ENCODE measurements at places on chromosomes 3 and 15. TPM values are rescaled to one million over a fixed set of nuclear protein-coding genes. Genes with fewer than 3 reads are reported as not detected.
A peak's percentile ranks its signal among the peaks of the same experiment; 100 is the strongest.

DNA sequence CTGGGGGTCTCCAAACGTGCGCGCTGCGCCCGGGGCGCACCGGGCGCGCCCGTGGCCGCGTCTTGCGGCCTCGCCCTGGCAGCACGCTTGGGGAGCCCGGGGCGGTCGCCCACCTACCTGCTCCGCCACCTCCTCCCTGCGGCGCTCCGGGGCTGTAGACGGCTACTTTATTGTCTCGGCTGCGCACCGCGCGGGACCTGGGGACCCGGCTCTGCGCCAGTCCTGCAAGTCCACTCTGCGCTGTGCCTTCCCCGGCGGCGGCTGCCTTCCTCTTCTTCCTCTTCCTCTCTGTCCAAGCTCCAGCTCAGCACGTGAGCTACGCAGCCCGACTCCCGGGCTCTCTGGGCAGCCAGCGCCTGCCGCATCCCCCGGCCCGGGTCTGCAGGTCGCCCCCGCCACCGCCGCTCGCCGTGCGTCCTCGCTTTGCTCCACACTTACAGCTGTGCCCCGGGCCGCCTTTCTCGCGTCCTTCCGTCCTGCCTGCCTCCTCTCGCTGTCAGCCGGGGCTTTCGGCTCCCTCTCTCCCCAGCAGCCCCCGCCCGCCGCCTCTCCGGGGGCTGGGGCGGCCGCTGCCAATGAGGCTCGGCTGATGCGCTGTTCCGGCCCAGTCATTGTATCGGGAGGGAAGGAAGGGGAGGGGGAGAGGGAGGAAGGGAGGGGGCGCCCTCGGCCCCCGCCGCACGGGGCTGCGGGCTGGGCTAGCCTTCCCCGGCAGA is 156.4 kb upstream of the FRMD4B start:
- H3K4me1 ChIP-seq: peaks cover 5% of the 10 kb centered on the region
- H3K36me3 ChIP-seq: no peaks in the 10 kb centered on the region
- peak overlapping the region; percentile 49 for H3K4me3 ChIP-seq
- H3K27ac ChIP-seq: no peak overlapping the region

Gene SLC7A14
- 0.31 TPM for total RNA-seq

Gene GOLGA6L7
- 4.3 TPM for total RNA-seq

- DNase-seq: peak; percentile 37
- H3K36me3 ChIP-seq: no peaks in the 10 kb centered on the region
- no peak overlapping the region for H3K4me3 ChIP-seq
- no peaks in the 10 kb centered on the region for H3K27me3 ChIP-seq
Observed at GRCh38 chr3:133943639-133944141, 48.0 kb upstream of the RAB6B start.

DNA sequence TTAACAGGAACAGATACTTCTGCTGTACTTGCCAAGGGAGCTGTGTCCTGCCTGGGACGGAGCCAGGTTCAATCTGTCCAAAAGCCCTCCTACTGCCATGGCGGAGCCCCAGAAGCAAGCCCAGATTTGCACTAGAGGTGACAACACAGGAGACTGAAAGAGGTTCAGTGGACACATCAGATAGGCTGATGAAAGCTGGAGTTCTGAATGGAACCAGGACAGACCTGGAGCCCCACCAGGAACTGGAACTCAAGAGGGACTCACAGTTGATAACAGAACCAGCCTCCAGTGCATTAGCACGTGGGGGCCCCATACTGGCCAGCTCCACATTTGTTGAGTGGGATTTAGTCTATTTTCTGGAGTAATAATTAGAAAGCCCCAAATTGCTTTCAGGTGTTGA is 315.5 kb downstream of the ARRDC4 start:
- H3K4me3 ChIP-seq: no peak overlapping the region
- H3K36me3 ChIP-seq: no peaks in the 10 kb centered on the region
- H3K4me1 ChIP-seq: no peaks in the 10 kb centered on the region
- DNase-seq: no peak
- H3K27ac ChIP-seq: no peak overlapping the region

DNA sequence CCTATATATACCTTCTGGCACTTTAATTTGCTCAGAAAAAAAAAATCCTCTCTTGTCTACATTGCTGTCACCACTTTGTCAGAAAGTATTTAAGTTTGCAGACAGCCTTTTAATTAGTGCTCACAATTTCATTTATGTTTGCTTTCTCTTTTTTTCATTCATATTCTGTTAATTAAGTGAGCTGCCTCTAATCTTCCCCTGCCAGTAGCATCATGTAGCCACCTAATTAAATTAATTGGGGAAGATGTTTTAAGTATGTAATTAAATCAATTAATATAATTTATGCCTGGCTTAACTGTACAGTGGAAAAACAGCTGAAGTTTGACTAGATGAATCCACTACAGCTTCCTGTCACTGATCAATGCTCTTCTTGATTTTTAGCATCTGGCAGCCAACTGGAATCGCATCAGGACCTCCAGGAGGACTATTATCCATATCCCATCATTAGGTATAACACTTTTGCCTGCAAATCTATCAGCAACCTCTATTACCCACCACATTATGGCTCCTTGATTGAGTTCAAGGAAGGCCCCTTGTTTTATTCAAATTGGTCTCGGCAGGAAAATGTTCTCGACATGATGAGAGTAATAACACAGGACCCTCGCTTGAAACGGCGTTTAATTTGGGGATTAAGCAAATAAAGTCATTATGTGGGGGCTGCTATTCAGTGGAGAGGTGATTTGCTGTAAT is 118.5 kb downstream of the IQCH start:
- H3K4me1 ChIP-seq: no peaks in the 10 kb centered on the region
- no peaks in the 10 kb centered on the region for H3K36me3 ChIP-seq
- H3K4me3 ChIP-seq: no peak overlapping the region
- H3K27ac ChIP-seq: no peak overlapping the region

GRCh38 chr3:66705076-66705475 is 204.3 kb upstream of the LRIG1 start:
- H3K4me1 ChIP-seq: no peaks in the 10 kb centered on the region
- H3K4me3 ChIP-seq: no peak overlapping the region

GRCh38 chr15:52466134-52466701 is 62.5 kb downstream of the MYO5A start:
- no peaks in the 10 kb centered on the region for H3K27me3 ChIP-seq

DNA sequence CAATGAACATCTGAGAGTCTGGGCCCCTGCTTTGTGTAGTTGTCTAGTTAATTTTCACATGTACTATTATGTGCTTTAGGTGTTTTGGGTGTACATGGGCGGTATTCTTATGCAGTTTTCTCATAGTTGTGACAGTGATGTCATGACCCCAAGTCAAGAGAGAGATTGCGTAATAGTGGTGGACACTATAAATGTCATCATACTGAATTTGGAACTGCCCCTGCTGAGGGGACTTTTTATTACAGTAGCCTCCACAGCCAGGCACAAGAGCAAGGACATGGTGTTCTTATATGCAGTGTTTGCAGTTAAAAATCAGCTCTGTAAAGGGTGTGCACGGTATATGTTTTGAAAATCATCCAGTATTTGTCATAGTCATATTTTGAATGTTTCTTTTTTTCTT is 29.5 kb downstream of the ABHD2 start:
- H3K4me3 ChIP-seq: no peak overlapping the region
- no peaks in the 10 kb centered on the region for H3K27me3 ChIP-seq
- no peak overlapping the region for H3K27ac ChIP-seq
- no peaks in the 10 kb centered on the region for H3K36me3 ChIP-seq
- DNase-seq: no peak
- peaks cover 4% of the 10 kb centered on the region for H3K4me1 ChIP-seq

- no peak overlapping the region for H3K4me3 ChIP-seq
- no peaks in the 10 kb centered on the region for H3K36me3 ChIP-seq
- H3K27me3 ChIP-seq: no peaks in the 10 kb centered on the region
- H3K4me1 ChIP-seq: no peaks in the 10 kb centered on the region
- DNase-seq: no peak
Observed at GRCh38 chr15:79265167-79265566, 17.4 kb upstream of the ANKRD34C start.

Gene ADAMTS9
- 8.1 TPM for total RNA-seq

GRCh38 chr3:66407611-66408218 is 93.1 kb downstream of the LRIG1 start:
- peaks cover 7% of the 10 kb centered on the region for H3K4me1 ChIP-seq
- H3K27ac ChIP-seq: no peak overlapping the region
- no peaks in the 10 kb centered on the region for H3K27me3 ChIP-seq
- DNase-seq: peak; percentile 80
- no peaks in the 10 kb centered on the region for H3K36me3 ChIP-seq

DNA sequence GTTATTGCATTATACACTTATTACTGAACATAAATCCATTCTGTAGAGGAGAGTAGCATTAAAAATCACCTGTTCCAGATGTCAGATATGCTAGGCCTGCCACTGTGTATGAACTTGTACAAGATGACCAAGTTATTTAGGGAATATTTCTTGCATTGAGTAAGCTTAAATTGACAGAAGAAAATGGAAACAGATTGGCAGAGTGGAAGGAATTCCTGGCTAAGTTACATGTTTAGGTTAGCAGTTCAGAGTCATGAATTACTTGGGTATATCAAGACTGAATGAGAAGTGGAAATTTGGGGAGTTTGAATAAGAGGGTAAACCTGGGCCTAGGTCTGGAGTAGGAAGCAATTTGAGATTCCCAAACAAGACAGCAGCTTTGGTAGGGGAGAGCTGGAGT is 44.6 kb downstream of the ARHGAP31 start:
- H3K4me1 ChIP-seq: peaks cover 5% of the 10 kb centered on the region
- H3K27me3 ChIP-seq: no peaks in the 10 kb centered on the region
- no peak overlapping the region for H3K27ac ChIP-seq

GRCh38 chr3:141360888-141361598 is 7.3 kb upstream of the ZBTB38 start:
- no peaks in the 10 kb centered on the region for H3K36me3 ChIP-seq
- peak overlapping the region; percentile 28 for H3K27ac ChIP-seq
- peaks cover 2% of the 10 kb centered on the region for H3K4me1 ChIP-seq
- no peaks in the 10 kb centered on the region for H3K27me3 ChIP-seq
- H3K4me3 ChIP-seq: no peak overlapping the region

DNA sequence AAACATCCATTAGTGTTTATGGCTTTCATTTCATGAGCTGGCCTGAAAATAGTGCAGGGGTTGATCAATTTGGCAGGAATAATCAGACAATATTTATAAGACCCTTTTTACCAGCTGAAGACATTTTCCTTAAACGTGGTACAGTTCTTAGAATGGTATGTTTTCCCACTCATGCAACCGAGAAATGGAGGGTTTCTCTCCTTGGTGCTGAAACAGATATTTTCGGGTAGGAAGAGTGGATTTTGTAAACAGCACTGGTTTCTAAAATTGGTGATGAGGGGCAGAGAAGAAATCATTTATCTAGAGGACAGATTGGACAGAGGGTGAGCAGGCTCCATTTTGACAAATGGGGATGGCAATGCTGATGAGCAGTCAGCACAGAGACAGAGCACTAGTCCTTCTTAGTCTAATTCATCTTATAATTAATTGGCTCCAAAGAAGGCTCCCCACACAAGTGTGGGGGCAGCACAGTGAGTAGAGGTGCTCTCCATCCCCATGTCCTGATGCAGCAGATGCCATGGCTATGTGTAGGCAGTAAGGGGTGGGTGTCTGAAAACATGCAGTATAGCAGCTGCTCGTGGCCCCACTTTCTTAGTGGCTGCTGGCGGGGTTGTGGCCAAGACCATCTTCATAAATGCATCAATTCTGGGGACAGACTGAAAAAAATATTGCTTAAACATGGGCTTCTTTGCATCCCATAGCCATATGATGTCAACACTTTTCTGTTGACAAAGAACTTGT is 18.1 kb upstream of the SLC7A14 start:
- no peaks in the 10 kb centered on the region for H3K4me1 ChIP-seq
- H3K4me3 ChIP-seq: no peak overlapping the region
- H3K27me3 ChIP-seq: no peaks in the 10 kb centered on the region
- H3K27ac ChIP-seq: no peak overlapping the region
- no peak for DNase-seq

Gene P2RY14
- 0.50 TPM for total RNA-seq

DNA sequence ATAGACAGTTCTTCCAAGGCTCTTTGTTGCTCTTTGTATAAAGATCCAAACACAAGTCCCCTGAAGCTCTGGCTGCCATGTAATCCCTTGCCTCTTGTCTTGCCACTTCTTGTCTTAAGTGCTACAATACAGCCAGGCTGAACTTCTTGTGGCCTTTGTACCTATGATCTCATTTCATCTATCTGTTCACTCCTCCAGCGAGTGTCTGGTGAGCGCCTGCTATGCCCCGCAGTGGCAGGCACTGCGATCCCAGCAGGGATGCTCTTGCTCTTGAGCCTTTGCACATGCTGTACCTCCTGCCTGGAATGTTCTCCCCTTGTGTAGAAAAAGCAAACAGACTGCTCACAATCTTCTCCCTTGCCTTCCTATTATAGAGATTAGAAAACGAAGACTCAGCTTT is 81.9 kb upstream of the ADPGK start:
- no peak overlapping the region for H3K27ac ChIP-seq
- no peak overlapping the region for H3K4me3 ChIP-seq
- no peaks in the 10 kb centered on the region for H3K27me3 ChIP-seq
- DNase-seq: no peak
- H3K4me1 ChIP-seq: peaks cover 9% of the 10 kb centered on the region
- H3K36me3 ChIP-seq: no peaks in the 10 kb centered on the region

DNA sequence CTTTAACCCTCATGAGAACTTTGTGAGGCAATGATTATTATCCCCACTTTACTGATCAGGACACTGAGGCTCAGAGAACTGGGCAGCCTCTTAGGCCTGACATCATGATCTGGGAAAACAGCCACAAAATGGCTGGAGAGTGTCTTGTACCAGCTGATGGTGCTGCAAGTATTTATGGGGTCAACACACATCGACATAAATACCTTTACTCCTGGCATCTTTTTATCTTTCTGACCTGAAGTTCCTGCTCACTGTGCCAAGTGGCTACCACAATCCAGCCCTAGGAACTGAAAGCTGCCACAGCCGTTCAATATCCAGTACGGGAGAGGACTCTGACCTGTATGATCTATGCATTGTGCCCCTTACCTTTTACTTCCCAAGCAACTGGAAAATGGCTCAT is 29.2 kb upstream of the MUC13 start:
- no peak for DNase-seq
- no peaks in the 10 kb centered on the region for H3K4me1 ChIP-seq
- no peak overlapping the region for H3K4me3 ChIP-seq
- no peaks in the 10 kb centered on the region for H3K27me3 ChIP-seq
- no peaks in the 10 kb centered on the region for H3K36me3 ChIP-seq

- H3K27ac ChIP-seq: no peak overlapping the region
- H3K36me3 ChIP-seq: no peaks in the 10 kb centered on the region
- H3K27me3 ChIP-seq: no peaks in the 10 kb centered on the region
- H3K4me1 ChIP-seq: no peaks in the 10 kb centered on the region
- DNase-seq: no peak
- no peak overlapping the region for H3K4me3 ChIP-seq
Observed at GRCh38 chr3:187944390-187945179, 199.3 kb upstream of the BCL6 start.

- no peaks in the 10 kb centered on the region for H3K36me3 ChIP-seq
- peaks cover 78% of the 10 kb centered on the region for H3K4me1 ChIP-seq
- DNase-seq: no peak
- peak overlapping the region; percentile 81 for H3K27ac ChIP-seq
- no peaks in the 10 kb centered on the region for H3K27me3 ChIP-seq
- no peak overlapping the region for H3K4me3 ChIP-seq
Observed at GRCh38 chr3:123634149-123635051, 49.5 kb upstream of the HACD2 start.

GRCh38 chr3:134869153-134869726 is 74.2 kb downstream of the EPHB1 start:
- peak; percentile 62 for DNase-seq
- no peaks in the 10 kb centered on the region for H3K27me3 ChIP-seq
- H3K27ac ChIP-seq: no peak overlapping the region

- no peak overlapping the region for H3K27ac ChIP-seq
- H3K4me3 ChIP-seq: no peak overlapping the region
- H3K27me3 ChIP-seq: no peaks in the 10 kb centered on the region
- H3K36me3 ChIP-seq: no peaks in the 10 kb centered on the region
Observed at GRCh38 chr3:187465503-187465902, 97.3 kb downstream of the RTP4 start.

Gene IREB2
- total RNA-seq: 69.0 TPM

Gene GPR149
- total RNA-seq: 0.31 TPM
